ENCODE measurements at places on chromosomes 6 and 20. TPM values are rescaled to one million over a fixed set of nuclear protein-coding genes. Genes with fewer than 3 reads are reported as not detected.

The TMEM151B gene
- total RNA-seq = 0.65 TPM

The C20orf96 gene
- 4.8 TPM for total RNA-seq

The SLC22A3 gene
- not detected for total RNA-seq

The ABHD16A gene
- total RNA-seq = 37.9 TPM

The VEGFA gene
- 13.2 TPM for total RNA-seq

The CAP2 gene
- 0.48 TPM for total RNA-seq

The BCL2L1 gene
- 153 TPM for total RNA-seq

The RBBP9 gene
- 16.3 TPM for total RNA-seq

The LY6G6C gene
- total RNA-seq = not detected

The CST2 gene
- total RNA-seq = not detected

The NCOA7 gene
- 24.2 TPM for total RNA-seq

The SRMS gene
- not detected for total RNA-seq

The XKR7 gene
- not detected for total RNA-seq

The MYCT1 gene
- 181 TPM for total RNA-seq

The HLA-DRB5 gene
- total RNA-seq = 0.33 TPM

The RAET1L gene
- not detected for total RNA-seq

Measured in vein endothelial cell (primary cell).